Pulmonary artery endothelial cell (primary cell): ENCODE measurements at places on chromosomes 5 and 9. TPM values are rescaled to one million over a fixed set of nuclear protein-coding genes. Genes with fewer than 3 reads are reported as not detected.

- no peak for DNase-seq
These were observed 161.4 kb downstream of the DOCK2 start for GRCh38 chr5:169798438-169798837.

- no peak for DNase-seq
These were observed 12.2 kb upstream of the POMT1 start for GRCh38 chr9:131490514-131490913.

GRCh38 chr9:114169952-114170770 lies 14.8 kb downstream of the COL27A1 start:
- DNase-seq: no peak

- DNase-seq: no peak
These were observed 80.0 kb downstream of the OTULIN start for GRCh38 chr5:14744296-14745187.

DNA sequence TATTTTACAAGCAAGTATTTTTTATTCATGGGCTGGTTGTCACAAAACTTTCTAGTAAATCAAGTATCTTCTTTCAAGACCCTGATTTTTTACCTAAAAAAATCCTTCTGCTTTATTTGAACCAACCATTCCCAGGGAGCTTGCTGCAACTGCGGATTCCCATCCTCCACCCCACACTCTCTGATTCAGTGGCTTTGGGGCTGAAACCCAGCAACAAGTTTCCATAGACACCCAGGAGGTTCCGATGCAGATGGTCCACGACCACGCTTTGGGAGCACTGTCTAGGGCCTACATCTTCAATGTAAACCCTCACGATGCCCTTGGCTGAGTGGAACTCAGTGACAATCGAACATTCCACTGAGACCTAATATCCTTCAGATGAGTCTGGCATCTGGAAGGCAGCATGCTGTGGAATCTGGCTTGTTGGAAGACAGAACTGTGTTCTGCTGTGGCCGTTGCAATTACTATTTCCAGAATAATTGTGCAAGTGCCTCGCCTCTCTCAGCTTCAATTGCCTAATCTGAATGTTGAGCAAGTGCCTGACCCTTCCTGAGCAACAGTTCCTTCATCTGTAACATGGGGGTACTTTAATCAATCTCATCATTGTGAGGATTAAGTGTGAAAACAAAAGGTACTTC lies 105.1 kb downstream of the INSYN2B start:
- no peak for DNase-seq

- DNase-seq: no peak
These were observed 152.5 kb downstream of the MUSK start for GRCh38 chr9:110821064-110821463.

DNA sequence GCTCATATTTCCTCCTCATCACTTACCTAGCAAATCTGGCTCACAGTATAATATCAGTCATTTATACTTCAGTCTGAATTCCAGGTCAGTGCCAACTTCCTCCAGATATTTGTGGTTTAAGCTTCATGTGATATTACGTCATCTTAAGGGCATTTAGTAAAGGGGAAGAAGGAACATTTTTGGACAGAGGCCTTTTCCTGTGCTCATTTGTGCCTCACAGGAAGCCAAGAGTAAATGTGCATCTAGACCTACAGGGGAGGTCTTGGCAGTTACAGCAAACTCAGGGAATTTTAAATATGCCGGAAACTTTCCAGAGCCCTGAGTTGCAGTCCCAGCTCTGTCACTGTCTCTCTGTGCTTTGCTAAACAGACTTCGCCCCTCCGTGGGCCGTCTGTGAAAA lies 12.3 kb upstream of the KCNIP1 start:
- DNase-seq: peak; percentile 96

GRCh38 chr9:87290241-87291052 lies 207.2 kb upstream of the DAPK1 start:
- DNase-seq: no peak

- no peak for DNase-seq
These were observed 408.3 kb upstream of the RGMB start for GRCh38 chr5:98365126-98365525.

DNA sequence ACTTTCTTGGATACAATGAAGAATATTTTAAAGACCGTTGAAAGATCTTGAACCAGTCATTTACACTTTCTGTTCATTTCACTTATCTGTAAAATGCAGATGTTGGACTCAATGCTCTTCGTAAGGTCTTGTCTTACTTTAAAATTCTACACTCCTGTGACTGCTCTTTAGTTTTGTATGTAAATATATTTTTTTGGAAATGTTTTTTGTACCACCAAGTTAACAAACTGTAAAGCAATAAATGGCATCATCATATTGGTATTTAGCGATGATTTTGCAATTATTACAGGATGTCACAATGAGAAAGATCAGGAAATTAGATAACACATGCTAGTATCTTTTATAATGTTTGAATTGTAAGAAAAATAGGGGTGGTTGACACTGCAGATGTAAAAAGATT lies 80.8 kb upstream of the GNAQ start:
- DNase-seq: no peak

DNA sequence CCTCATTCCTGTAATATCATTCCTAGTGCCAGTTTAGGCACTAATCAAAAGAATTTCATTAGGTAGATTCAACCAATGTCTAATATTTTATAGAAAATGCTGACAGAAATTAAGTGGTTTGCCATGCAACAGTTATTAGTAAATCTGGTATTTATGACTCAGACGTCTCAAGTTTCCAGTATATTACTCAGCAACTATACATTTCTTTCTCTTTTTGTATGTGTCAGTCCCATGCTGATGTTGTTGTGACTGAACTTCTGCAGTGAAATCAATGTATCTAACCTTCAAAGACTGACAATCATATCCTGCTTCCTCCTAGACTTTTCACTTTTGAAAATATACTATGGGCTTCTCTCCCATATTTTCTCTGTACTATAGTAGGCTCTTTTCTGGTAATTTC lies 822.5 kb downstream of the NR2F1-AS1 start:
- no peak for DNase-seq

- no peak for DNase-seq
These were observed 333.8 kb upstream of the GRIN3A start for GRCh38 chr9:102072059-102072764.

- DNase-seq: no peak
These were observed 58.4 kb upstream of the GRHPR start for GRCh38 chr9:37364136-37364535.

GRCh38 chr9:7967851-7968250 lies 168.3 kb upstream of the DMAC1 start:
- no peak for DNase-seq

DNA sequence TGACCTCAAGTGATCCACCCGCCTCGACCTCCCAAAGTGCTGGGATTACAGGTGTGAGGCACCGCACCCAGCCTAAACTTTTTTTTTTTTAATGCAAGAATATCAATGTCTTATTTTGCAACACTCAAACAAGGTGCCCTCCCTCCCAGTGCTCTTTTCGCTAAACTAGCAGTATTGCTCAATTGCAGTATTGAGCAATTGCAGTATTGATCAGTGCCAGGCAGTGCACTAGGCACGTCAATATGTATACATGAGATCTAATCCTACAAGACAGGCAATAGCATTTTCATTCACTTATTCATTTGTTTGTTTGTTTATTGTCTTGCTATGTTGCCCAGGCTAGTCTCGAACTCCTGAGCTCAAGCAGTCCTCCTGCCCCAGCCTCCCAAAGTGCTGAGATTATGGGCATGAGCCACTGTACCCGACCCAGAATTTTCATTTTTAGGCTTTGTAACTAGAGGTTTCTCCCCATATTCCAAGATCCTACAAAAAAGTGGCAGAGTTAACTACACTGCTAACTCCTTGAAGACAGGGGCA lies 94.5 kb downstream of the TTLL11 start:
- DNase-seq: no peak

- DNase-seq: no peak
These were observed 257.6 kb downstream of the SEMA5A start for GRCh38 chr5:9288234-9288633.

- DNase-seq: no peak
These were observed 113.5 kb downstream of the CAMK4 start for GRCh38 chr5:111337688-111338087.

GRCh38 chr9:135561391-135562234 lies at the start of gene PAEP:
TSS of gene PAEP (plus strand) at chr9:135561756.
- DNase-seq: no peak

DNA sequence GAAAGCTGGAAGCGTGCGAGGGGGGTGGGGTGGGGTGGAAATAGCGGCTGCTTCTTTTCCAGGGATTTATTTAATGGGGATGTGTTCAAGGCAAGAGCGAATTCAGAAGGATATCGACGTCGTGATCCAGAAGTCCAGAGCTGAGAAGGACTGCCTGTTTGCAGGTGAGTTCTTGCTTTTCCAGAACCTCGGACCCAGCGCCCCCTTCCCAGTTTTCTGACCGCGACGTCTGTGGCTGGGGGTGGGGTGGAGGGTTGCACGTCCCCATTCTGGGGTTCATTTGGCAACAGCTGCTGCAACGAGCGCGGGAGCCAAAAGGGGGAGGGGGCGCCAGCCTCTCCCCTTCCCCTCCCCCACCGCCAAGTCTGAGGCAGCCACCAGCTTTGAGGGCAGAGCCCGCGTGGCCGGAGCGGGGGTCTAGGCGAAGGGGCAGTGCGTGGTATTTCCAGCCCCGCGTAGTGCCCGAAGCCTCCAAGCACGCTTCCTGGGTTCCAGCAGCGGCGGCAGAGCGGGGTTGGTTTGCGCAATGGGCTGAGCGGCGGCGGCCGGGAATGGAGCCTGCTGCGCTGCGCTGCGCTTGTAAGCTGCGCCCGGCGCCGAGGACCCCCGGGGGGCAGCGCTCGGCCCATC lies 701 bp downstream of the PARP8 start:
- DNase-seq: no peak

GRCh38 chr5:143031781-143032580 lies 261.8 kb downstream of the ARHGAP26 start:
- no peak for DNase-seq

DNA sequence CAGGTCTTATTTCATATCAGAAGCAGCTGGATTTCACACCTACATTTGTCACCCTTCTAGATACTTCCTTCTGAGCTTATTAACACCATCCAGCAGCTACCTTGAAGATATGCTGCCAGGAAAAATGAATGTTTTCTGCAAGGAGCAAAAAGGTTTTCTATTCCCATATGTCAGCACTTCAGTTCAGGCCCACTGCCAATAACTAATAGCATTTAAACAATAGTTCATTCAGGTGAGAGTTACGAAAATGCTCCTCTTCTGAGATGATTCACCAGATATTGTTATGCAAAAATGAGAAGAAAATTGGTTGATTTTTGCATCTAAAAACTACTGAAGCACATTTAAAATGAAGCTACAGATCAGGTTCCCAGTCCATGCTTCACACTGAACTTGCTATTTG lies 56.4 kb upstream of the ISL1 start:
- no peak for DNase-seq

- no peak for DNase-seq
These were observed 27.5 kb downstream of the ADAM19 start for GRCh38 chr5:157547941-157548512.

DNA sequence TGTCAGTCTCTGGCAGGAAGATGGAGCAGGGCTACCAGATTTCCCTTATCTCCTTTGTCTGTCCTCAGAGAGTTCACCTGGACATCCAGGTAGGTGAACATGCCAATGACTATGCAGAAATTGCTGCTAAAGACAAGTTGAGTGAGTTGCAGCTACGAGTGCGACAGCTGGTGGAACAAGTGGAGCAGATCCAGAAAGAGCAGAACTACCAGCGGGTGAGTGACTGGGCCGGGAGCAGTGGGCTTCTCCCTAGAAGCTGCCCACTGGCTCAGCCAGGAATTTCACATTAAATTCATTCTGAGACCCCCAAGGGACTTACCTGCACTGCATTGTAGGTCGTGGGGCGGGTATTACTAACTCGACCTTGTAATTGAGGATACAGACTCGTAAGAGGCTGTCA lies 2.1 kb downstream of the TMED9 start:
- DNase-seq: no peak

- no peak for DNase-seq
These were observed 35.1 kb downstream of the POLK start for GRCh38 chr5:75546830-75547229.

GRCh38 chr9:36099718-36100117 lies 36.8 kb upstream of the GLIPR2 start:
- DNase-seq: no peak

DNA sequence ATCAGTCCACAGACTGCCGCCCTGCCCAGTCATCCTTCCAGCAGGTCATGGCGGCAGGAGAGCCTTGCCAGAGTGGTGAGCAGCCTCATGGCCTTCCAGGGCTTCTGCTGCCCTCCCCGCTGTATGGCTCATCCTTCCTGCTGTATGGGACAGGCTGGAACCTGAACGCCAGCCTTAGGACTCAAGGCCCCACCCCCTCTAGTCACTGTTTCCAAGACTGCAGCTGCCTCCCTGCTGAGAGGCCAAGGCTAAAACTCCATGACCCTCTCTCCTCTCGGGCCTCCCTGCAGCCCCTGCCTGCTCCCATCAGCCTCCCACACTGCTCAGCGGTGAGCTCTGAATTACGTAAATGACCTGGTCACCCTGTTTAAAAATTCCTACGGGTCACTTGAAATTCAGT lies 227.5 kb downstream of the AGTPBP1 start:
- DNase-seq: no peak

GRCh38 chr9:96183751-96184150 lies 118.2 kb downstream of the HSD17B3 start:
- no peak for DNase-seq

DNA sequence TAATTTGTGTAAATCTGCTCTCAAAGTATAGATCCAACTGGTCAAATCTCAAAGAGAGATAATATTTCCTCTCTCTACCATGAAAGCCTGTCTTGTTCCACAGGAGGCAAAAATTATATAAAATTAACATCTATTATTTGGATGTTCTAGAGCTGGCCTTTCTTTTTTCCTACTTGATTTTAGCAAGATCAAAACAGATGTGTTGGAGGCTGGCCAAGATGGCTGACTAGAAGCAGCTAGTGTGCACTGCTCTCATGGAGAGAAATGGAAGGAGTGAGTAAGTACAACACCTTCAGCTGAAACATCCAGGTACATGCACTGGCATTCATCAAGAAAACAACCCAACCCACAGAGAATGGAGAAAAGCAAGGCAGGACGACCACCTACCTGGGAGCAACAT lies 298.6 kb upstream of the SLC24A2 start:
- DNase-seq: no peak

DNA sequence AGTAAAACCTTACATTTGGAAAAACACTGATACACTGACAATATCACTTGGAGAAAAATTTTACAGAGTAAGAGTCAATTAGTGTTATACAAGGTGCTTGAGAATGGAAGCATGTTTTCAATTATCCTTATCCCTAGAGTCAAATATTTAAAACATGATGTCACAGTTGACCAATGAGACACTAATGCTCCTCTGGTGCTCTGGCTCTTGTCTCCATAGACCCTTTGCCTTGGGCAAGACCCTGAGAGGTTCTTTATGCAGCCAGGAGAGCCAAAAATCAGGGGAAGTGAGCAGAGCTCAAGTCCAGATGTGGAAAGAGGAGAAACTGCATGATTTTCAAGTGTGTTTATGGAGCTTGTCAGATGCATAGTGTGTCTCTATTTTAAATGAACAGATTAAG lies 153.9 kb downstream of the MARCHF11 start:
- no peak for DNase-seq

CFAP157 gene
- total RNA-seq: not detected in 2 replicates

BTNL3 gene
- total RNA-seq: not detected in 2 replicates

APBB3 gene
- 5.1 and 5.5 TPM in 2 replicates for total RNA-seq

CERCAM gene
- 24.1 and 24.6 TPM in 2 replicates for total RNA-seq

PAPPA gene
- under 0.01 and 0.07 TPM in 2 replicates for total RNA-seq

OTULINL gene
- total RNA-seq: 0.07 and 0.14 TPM in 2 replicates

GABRB2 gene
- total RNA-seq: not detected in 2 replicates

LOX gene
- total RNA-seq: 25.5 and 36.9 TPM in 2 replicates

MARVELD2 gene
- 4.7 and 9.2 TPM in 2 replicates for total RNA-seq

IL4 gene
- total RNA-seq: not detected in 2 replicates

LCN9 gene
- not detected in 2 replicates for total RNA-seq

SAPCD2 gene
- total RNA-seq: 17.6 and 31.1 TPM in 2 replicates

KCNMB1 gene
- 0.35 and 0.86 TPM in 2 replicates for total RNA-seq
